ENCODE measurements at places on chromosomes 13 and 19.

- DNase-seq, result no peak
These were observed at the start of gene PCDH17 for GRCh38 chr13:57631596-57632275. Gene PCDH17, plus strand, starts transcription at chr13:57631744. Its CDS starts 803 bp downstream, at chr13:57632547.

- DNase-seq, result no peak
These were observed 48.3 kb upstream of the C1QTNF9B start for GRCh38 chr13:23945612-23946011.

GRCh38 chr19:10760273-10760944 is 42.5 kb downstream of the DNM2 start:
- peak; percentile 46 for DNase-seq

GRCh38 chr13:28609926-28610325 is 49.0 kb upstream of the POMP start:
- no peak for DNase-seq

DNA sequence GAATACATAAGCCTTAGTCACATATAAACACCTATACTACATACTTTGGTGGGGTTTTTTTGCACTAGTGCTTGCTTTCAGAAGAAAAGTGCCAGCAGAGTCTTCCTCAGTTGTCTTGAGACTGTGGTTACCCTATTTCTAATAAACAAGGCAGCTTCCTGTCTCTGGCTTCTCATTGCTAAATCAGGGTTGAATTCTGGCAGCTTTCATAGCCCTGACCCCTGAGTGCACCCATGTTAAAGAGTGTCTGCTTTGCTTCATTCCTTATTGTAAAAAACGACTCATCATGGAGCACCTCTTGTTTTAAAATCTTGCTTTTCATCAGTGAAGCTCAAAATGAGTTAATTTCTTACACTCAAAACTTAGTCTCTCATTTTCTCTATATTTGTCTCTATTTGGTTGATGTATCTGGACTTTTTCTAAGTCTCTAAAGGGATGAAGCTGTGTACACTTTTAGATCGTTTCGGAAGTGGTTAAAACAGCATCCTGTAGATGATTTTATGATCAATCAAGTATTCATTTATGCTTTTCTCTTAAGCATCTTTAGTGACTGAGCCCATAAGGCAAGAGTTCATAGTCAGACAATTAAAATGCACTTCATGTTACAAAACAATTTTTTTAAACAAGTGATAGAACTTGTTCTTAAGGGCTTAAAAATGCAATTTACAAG is 72.1 kb downstream of the KLF12 start:
- DNase-seq, result no peak

DNA sequence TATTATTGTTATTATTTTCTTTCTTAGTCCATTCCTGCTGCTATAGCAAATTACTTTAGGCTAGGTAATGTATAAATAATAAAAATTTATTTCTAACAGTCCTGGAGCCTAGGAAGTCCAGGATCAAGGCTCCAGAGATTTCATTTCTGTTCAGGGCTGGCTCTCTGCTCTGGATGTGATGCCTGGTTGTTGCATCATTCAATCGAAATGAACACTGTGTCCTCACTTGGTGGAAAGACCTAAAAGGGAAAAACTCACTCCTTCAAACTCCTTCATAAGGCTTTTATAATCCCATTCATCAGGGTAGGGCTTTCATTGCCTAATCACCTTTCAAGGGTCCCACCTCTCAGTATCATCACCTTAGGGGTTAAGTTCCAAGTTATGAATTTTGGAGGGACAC is 395.0 kb downstream of the EFNB2 start:
- DNase-seq, result no peak

- no peak for DNase-seq
These were observed 326.9 kb downstream of the DACH1 start for GRCh38 chr13:71540098-71540497.

- DNase-seq, result no peak
These were observed 11.9 kb upstream of the ZNF675 start for GRCh38 chr19:23698711-23699520.

DNA sequence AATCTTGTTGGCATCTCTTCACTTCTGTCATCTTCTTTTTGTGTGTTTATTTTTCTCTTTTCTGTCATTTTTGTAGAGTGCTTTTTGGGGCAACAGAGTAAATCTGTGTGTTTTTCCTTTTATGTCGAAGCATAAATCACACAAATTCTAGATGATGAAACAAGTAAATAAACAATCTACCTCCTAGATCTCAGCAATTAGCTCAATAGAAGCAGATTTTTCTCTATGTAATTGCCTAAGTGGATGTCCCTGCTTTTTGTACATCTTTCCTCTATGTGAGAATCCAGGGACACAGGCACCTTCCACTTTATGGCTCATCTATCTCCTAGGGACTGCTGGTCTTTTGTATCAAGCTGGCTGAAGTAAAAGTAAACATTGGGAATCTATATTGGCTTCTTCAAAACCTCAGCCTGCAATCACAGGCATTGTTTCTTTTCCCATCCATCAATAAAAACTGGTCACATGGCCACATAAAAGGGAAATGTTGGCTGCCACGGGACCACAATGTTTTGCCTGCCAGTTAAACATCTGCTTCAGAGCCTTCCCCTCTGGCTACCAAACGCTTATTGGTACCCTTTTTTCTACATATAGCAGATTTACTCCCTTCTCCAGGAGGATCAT is 323.8 kb downstream of the LMO7 start:
- DNase-seq, result no peak

- DNase-seq, result no peak
These were observed 3.2 kb upstream of the PRKCG start for GRCh38 chr19:53878776-53879139.

GRCh38 chr13:110137680-110138009 is 169.3 kb downstream of the COL4A1 start:
- no peak for DNase-seq

GRCh38 chr19:37251308-37252229 is 33.6 kb downstream of the ZNF383 start:
- DNase-seq, result no peak

GRCh38 chr19:32203161-32203560 is 142.2 kb upstream of the ZNF507 start:
- no peak for DNase-seq

DNA sequence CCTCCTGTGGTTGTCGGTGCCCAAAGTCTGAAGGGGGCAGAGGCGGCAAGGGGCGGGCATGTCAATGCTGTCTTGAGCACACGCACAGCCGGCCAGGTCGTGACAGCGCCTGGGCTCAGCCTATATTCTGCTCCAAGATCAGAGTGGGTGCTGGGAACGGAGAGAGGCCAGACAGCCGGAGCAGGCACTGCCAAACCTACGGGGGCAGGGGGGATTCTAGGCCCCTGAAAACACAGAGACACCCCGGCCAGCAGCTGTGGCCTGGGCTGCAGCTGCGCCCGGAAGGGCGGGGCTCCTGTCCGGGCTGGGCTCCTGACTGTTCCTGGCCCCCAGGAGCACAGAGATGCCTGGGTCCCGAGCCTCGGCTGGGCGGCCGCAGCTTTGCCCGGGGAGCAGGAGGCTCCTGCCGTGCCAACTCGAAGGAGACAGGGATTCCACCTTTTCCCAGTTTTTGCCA is 2662.9 kb upstream of the PCDH20 start:
- DNase-seq, result no peak

All from T-helper 17 cell (primary cell).